ENCODE measurements at places on chromosomes 7 and 10. TPM values are rescaled to one million over a fixed set of nuclear protein-coding genes. Genes with fewer than 3 reads are reported as not detected.

FRMD4A gene
- 3.0 TPM for total RNA-seq

CALML5 gene
- total RNA-seq = not detected

TMEM236 gene
- 0.03 TPM for total RNA-seq

WEE2 gene
- not detected for total RNA-seq

NPFFR1 gene
- under 0.01 TPM for total RNA-seq

TEX47 gene
- total RNA-seq = not detected

PTF1A gene
- not detected for total RNA-seq

DDC gene
- 1.1 TPM for total RNA-seq

MYOZ1 gene
- not detected for total RNA-seq

PIK3CG gene
- not detected for total RNA-seq

PTPRN2 gene
- total RNA-seq = 0.69 TPM

NUTM2E gene
- total RNA-seq = 0.43 TPM

HTR5A gene
- total RNA-seq = not detected

PLAC9 gene
- total RNA-seq = 0.16 TPM

GDF2 gene
- not detected for total RNA-seq

NCF1 gene
- total RNA-seq = 0.18 TPM

CLRN3 gene
- total RNA-seq = not detected

MMP21 gene
- total RNA-seq = 0.03 TPM

SPDYE6 gene
- total RNA-seq = not detected

MOGAT3 gene
- total RNA-seq = not detected

CLCN1 gene
- total RNA-seq = 0.03 TPM

TMEM196 gene
- total RNA-seq = not detected

ATOH7 gene
- 0.08 TPM for total RNA-seq

ASB10 gene
- not detected for total RNA-seq

EPO gene
- not detected for total RNA-seq

LGI1 gene
- not detected for total RNA-seq

Data from A549 treated with AZD2906 at 1 μM for 4 hours (cell line).